ENCODE measurements at places on chromosomes 2 and 18.

DNA sequence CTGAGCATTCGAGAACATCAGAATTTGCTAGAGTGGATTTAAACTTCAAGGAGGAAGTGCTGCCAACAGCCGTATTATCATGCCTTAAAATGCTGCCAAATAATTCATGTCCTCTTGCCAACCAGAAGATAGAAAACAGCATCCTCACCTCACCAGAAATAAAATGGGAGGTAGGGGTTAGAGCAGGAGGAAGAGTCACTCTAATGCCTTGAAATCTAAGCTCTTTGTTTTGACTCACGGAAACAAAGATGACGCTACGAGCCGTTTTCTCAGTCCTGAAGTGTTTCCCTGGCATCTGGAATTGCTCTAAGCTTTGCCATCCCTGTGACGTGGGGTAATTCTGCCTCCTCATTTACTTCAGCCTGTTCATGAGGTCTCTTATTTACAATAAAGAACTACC lies 97.1 kb downstream of the PRPF40A start:
- no peak for DNase-seq

- DNase-seq, result no peak
These were observed 174.1 kb downstream of the UXS1 start for GRCh38 chr2:106020032-106020431.

DNA sequence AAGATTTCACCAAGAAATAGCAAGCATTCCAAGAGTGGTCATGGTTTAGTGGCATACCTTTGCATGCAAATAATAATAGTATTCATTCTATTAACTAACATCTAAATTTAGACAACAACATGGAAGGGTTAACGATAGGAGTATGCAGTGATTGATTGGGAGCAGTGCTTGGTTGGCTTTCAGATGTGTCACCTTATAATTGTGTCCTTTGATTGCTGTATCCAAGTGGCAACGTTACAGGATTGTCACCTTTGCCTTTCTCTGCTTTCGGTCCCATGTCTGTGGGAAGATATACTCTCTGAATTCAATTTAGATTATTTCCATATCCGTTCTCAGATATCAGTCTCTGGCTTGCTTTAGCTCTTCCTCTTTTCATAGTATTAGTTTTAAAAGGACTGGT lies 152.8 kb upstream of the MAP3K20 start:
- no peak for DNase-seq

- DNase-seq, result no peak
These were observed 303.3 kb upstream of the GULP1 start for GRCh38 chr2:187988348-187988747.

DNA sequence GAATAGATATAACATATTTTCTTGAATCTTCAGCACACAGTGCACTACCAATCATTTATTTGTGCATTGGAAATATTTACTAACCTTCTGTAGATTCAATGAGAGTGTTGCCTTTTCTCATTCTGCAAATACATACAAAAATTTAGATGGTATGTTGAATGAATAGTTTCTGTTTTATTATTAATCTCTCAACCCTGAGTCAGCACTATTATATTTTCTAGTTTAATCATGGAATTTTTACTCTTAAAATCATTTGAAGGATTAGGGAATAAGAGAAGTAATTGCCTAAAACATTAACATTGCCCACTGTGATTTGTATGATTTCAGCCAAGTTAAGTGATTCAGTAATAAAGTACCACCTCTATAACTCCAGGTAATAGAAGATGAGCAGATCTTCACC lies 370.2 kb upstream of the CDH7 start:
- DNase-seq, result no peak

DNA sequence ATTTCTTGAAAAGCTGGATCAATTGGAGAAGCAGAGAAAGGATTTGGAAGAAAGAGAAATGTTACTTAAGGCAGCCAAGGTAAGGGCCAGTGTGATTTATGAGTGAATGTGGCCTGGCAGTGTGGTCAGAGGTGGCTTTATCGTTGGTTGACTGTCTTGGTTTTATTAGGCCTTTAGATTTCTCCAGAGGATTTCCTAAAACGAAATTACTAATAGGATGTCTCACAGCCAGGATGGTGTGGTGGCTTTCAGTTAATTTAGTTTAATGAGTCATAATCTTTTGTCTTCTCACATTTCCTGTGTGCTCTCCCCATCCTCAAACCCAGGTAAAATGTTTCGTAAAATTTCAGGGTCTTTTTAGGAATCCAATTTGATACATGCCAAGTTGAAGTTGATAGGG lies 100.8 kb downstream of the TAF4B start:
- DNase-seq, result no peak

DNA sequence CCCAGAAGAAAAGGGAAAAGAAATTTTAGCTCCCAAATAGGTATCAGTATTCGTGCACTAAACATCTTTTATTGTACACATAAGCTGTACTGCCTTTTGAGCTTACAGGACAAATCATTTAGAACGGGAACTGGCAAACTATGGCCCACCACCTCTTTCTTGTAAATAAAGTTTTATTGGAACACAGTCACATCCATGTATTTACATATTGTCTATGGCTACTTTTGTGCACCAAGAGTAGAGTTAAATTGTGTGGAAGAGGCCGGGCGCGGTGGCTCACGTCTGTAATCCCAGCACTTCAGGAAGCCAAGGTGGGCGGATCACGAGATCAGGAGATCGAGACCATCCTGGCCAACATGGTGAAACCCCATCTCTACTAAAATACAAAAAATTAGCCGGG lies 5.7 kb downstream of the TM4SF20 start:
- DNase-seq, result no peak

DNA sequence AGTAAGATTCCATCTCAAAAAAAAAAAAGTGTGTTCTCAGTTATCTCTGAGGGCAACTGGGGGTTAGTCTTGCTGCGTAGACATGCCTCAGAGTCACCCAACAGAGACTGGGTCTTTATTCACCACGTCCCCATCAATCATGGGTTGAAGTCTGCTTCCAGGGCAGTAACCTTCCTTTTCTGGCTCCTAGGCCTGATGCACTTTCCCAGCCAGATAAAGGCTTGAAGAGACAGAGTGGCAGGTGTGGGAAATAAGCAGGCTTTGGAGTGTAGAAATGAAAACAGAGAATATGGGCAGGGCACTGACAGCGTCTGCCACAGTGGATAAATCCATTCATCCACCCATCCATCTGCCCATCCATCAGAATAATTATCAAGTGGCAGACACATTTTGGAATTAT lies 134.1 kb upstream of the LGALSL start:
- DNase-seq, result no peak

GRCh38 chr2:179344280-179344964 lies 79.8 kb upstream of the SESTD1 start:
- no peak for DNase-seq

DNA sequence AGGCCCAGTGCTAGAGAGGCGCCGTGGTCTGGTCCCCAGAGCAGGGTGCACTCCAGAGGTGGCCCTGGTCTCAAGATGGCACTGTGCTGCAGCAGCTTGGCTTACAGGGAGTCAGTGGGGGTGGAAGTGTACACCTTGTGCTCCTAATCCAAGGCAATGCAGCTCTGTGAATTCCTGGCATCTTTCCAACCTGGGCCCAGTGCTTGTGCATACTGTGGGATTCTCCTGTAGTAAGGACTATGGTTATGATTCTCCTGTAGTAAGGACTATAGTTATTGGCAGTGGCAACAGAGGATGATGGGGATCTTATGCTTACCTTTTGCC lies 616.7 kb upstream of the REG3G start:
- no peak for DNase-seq

DNA sequence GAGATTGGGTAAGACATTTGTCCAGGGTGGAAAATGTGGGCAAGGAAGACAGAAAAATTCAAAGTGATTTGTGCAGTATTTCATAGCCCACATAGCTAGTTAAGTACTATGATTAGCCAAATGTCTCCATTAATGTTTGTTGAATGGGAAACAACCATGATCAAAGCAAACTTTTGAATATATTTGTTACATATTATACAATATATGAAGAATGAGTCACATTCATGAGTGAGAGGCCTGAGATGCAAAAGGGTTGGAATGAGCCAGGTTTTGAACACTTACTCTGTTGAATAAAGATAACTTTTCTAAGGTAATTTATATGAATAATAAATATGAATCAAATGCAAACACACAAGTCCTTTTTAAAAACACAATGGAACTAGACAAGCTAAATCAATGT lies 984.5 kb upstream of the CDH2 start:
- no peak for DNase-seq

DNA sequence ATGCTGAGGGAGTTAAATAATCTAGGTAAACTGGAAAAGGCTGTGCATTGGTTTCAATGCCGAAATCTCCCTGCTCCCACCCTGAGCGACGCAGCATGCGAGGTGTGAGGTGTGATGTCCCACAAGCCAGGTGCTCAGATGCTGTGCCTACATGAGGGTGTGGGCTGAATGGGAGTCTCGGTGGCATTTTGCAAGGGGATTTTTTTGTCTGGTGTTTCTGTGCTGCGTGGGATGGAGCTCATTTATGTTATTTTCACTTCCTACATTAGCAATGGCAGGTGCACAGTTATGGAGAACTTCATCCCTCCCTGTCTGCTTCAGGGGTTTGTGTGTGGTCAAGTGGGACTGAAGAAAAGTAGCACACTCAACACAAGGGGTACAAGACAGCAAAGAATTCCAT lies 110.2 kb upstream of the CCDC68 start:
- DNase-seq, result no peak

- DNase-seq, result no peak
These were observed 19.4 kb downstream of the KRCC1 start for GRCh38 chr2:88036182-88036581.

GRCh38 chr18:32096946-32097345 lies 5.3 kb downstream of the RNF138 start:
- DNase-seq, result no peak

GRCh38 chr2:80830891-80831290 lies 526.3 kb upstream of the LRRTM1 start:
- no peak for DNase-seq

GRCh38 chr2:224970311-224970710 lies 72.0 kb downstream of the DOCK10 start:
- no peak for DNase-seq

- DNase-seq, result no peak
These were observed 640.2 kb upstream of the POU3F3 start for GRCh38 chr2:104213758-104214157.

GRCh38 chr18:50163505-50163904 lies 31.4 kb downstream of the MYO5B start:
- DNase-seq, result no peak

DNA sequence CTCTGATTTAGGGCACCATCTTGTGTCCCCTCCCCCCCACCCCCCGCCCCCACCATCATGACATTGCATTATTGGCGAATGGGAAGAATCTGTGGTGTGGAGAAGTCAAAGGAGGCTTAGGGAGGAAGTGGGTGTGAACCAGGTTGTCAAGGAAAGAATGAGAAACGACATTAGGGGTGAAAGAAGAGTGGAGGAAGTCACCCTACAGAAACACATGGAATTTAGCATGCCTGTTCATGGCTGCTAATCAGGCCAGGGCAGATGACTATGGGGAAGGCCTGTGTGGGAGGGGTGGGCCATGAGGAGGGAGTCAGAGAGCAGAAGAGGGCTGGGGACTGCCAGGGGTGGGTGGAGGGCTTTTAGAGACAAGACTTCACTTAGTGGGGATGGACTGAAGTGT lies 81.6 kb downstream of the AOX1 start:
- no peak for DNase-seq

- DNase-seq, result no peak
These were observed 19.5 kb downstream of the EMX1 start for GRCh38 chr2:72936660-72937355.

DNA sequence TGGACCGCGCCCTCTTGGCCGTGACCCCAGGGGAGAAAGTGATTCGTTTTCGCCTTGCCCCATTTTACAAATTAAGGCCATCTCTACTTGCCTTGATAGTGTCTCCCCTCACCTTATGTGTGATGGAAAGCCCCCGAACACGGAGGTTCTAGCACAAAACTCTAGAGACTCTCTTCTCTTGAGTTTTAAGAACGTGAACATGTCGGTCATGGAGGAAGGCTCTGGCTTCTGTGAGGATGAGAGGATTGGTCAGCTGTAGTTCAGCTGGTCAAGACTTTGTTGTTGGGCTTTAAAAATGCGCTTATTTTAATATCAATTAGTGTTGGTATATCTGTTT lies 828 bp downstream of the DYNC1I2 start:
- no peak for DNase-seq

GRCh38 chr2:69163109-69163508 lies 150.1 kb downstream of the ANTXR1 start:
- peak; percentile 73 for DNase-seq

GRCh38 chr2:28336264-28336980 lies 56.2 kb upstream of the FOSL2 start:
- DNase-seq, result no peak

DNA sequence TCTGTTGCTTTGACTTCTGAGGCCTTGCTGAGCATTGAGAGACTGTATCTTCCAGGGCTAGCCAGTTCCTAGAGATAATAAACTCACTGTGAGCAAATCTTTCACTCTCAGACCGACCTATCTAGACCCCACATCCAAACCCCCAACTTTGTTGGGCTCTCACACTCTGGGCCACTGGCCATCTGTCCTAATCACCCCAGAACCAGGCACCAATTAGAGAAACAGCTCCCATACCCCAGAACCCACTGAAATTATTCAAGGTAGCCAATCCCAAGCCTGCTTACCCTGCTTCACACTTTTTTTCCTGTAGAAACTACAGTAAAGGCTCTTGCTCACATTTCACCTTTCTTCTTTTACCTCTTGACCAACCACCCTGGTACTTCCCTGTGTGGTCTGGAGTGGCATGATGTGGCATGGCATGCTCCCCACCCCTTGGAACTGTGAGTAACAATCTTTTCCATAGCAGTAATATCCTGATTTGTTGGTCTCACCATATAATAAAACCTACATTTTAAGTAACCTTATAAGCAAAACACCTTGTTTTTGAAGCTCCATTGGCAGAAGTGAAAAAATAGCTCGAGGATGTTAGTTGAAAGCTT lies 55.2 kb downstream of the ANKRD12 start:
- DNase-seq, result no peak

- DNase-seq, result no peak
These were observed 15.7 kb upstream of the MYO3B start for GRCh38 chr2:170162271-170162632.

GRCh38 chr2:158967731-158968395 lies 577 bp upstream of the TANC1 start:
- peak; percentile 25 for DNase-seq

GRCh38 chr18:68436485-68436884 lies 278.4 kb downstream of the TMX3 start:
- no peak for DNase-seq

- DNase-seq, result no peak
These were observed 100.9 kb downstream of the ATAD2B start for GRCh38 chr2:23826040-23826439.

DNA sequence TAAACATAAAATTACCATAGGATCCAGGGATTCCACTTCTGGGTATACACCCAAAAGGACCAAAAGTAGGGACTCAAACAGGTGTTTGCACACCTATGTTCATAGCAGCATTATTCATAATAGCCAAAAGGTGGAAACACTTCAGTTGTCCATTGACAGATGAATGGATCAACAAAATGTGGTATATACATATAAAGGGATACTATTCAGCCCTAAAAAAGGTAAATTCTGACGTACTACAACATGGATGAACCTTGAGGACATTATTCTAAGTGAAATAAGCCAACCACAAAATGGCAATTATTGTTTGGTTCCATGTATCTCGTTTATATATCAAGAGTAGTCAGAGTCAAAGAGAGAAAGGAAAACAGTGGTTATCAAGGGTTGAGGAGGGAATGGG lies 128.1 kb downstream of the MTCL1 start:
- DNase-seq, result no peak

All from HTR-8/SVneo (cell line).